ENCODE measurements at places on chromosomes 4 and X. TPM values are rescaled to one million over a fixed set of nuclear protein-coding genes. Genes with fewer than 3 reads are reported as not detected.
A peak's percentile ranks its signal among the peaks of the same experiment; 100 is the strongest.

DNA sequence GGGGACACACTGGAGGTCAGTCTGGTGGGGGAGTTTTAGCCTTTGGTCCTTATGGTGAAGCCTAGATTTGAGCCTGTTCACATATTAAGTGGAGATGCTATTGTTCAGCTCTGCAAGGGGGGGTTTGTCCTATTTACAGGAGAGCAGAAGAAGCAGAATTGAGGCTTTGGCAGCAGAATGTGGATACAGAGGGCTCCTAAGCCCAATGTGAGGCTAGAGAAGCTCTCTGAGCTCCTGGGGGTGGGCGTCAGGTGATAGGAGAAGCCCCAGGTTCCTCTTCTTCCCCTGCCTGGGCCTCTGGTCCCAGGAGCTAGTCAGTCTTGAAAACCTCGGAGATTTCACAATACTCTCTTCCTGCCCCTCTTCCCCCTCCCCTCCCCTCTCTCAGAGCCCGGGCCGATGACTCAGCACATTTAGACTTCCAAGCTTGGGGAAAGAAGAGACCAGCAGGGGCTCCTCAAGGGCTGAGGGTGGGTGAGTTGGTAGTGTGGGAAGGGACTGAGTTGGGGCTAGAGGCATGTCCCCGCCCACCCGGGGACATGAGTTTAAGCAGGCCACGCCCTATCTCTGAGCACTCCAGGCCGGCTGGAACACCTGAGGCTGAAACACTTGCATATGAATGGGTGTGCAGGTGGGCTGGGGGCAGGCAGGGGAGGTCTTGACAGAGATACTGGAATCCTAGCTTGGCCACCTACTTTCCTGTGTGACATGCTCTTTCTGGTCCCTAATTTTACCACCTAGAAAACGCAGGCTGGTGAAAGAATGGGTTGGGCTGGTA is 3.4 kb downstream of the TFE3 start:
- H3K27ac ChIP-seq = peak overlapping the region; percentile 74
- no peaks in the 10 kb centered on the region for H3K27me3 ChIP-seq
- H3K4me1 ChIP-seq = peaks cover 36% of the 10 kb centered on the region
- peak; percentile 82 for DNase-seq
- peak overlapping the region; percentile 19 for H3K4me3 ChIP-seq

- DNase-seq = no peak
- no peak overlapping the region for H3K4me3 ChIP-seq
- H3K27me3 ChIP-seq = no peaks in the 10 kb centered on the region
- no peaks in the 10 kb centered on the region for H3K36me3 ChIP-seq
- H3K4me1 ChIP-seq = no peaks in the 10 kb centered on the region
Observed at GRCh38 chr4:105550641-105551040, 1.8 kb upstream of the ARHGEF38 start.

PCDH7 gene
- not detected for total RNA-seq

ODAPH gene
- total RNA-seq = not detected

TAF7L gene
- not detected for total RNA-seq

- no peak overlapping the region for H3K27ac ChIP-seq
- H3K4me1 ChIP-seq = no peaks in the 10 kb centered on the region
- H3K27me3 ChIP-seq = no peaks in the 10 kb centered on the region
- DNase-seq = no peak
- no peaks in the 10 kb centered on the region for H3K36me3 ChIP-seq
- no peak overlapping the region for H3K4me3 ChIP-seq
Observed at GRCh38 chrX:137040113-137040794, 6.5 kb upstream of the GPR101 start.

DNA sequence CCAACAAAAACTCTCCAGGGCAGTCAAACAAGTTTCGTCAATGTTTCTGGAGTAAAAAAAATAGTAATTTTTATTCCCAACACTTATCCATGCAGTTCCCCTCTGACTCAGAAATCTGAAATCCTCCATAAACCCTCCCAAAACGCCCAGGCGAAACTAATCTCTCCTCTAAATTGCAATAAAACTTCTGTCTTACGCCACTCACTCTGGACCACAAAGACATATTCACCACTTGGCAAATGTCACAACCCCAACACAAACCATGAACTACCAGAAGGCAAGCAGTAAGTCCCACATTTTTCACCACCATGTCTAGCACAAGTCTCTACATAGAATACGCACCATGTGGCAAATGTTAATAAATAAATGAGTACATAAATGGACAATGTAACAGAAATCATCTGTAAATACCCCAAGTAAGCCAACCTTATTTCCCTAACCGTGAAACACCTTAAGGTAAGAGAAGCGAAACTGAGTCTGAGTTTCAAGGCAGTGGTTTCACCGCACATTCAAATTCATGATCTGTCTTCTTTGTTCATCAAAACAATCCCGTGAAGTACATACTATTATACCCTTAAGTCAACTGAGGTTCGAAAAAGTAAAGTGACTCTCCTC is 1.6 kb downstream of the PAPSS1 start:
- H3K4me1 ChIP-seq = peaks cover 9% of the 10 kb centered on the region
- peak overlapping the region; percentile 89 for H3K4me3 ChIP-seq
- no peaks in the 10 kb centered on the region for H3K27me3 ChIP-seq
- H3K36me3 ChIP-seq = 0 out of 3 replicates have a peak, but pooled peaks cover 4% of the 10 kb centered on the region

- no peak for DNase-seq
- H3K27ac ChIP-seq = no peak overlapping the region
- no peaks in the 10 kb centered on the region for H3K27me3 ChIP-seq
- no peak overlapping the region for H3K4me3 ChIP-seq
- no peaks in the 10 kb centered on the region for H3K36me3 ChIP-seq
Observed at GRCh38 chrX:150159537-150159936, 203.6 kb upstream of the MAMLD1 start.

DNA sequence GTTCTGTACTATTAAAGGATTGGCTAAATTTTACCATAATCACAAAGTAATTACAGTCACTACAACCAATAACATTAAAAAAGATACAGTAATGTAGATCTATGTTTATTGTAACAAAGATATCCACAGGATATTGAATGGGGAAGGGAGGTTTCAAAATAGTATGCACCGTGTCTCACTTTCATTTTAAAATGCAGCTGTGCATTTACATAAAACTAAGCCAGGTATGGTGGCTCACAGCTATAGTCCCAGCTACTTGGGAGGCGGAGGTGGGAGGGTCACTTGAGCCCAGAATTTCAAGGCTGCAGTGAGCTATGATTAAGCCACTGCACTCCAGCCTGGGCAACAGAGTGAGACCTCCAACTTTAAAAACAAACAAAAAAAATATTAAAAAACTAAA is 8.5 kb downstream of the SRP72 start:
- no peak overlapping the region for H3K27ac ChIP-seq
- peaks cover 95% of the 10 kb centered on the region for H3K36me3 ChIP-seq
- H3K4me3 ChIP-seq = no peak overlapping the region
- no peak for DNase-seq

- no peak overlapping the region for H3K4me3 ChIP-seq
- H3K4me1 ChIP-seq = no peaks in the 10 kb centered on the region
- H3K27me3 ChIP-seq = no peaks in the 10 kb centered on the region
- no peak overlapping the region for H3K27ac ChIP-seq
- H3K36me3 ChIP-seq = no peaks in the 10 kb centered on the region
Observed at GRCh38 chrX:10939424-10939823, 171.7 kb upstream of the HCCS start.
